ENCODE measurements at places on chromosomes 6 and 20.

DNA sequence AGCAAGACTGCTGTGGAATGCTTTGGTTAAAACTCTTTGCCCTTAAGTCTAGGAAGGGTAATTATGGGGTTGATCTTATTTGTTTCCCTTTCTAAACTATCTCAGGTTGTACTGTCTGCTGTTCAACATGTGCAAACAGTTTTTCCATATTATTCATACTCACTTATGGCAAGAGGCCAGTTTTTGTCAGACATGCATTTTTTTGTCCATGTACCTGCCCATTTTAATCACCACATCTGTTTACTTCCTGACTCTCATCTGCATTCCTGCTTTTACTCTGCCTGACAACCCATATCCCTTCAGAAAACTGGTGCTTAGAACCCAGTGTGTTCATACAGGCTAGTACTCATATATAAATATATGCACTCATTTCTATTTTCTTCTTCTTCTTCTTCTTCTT, 80.3 kb downstream of the LPA start:
- no peak for DNase-seq

GRCh38 chr6:94478133-94479005, 1059.0 kb upstream of the EPHA7 start:
- peak; percentile 60 for DNase-seq

- DNase-seq = peak; percentile 84
Measured at GRCh38 chr6:137570393-137570792, 76.2 kb upstream of the OLIG3 start.

DNA sequence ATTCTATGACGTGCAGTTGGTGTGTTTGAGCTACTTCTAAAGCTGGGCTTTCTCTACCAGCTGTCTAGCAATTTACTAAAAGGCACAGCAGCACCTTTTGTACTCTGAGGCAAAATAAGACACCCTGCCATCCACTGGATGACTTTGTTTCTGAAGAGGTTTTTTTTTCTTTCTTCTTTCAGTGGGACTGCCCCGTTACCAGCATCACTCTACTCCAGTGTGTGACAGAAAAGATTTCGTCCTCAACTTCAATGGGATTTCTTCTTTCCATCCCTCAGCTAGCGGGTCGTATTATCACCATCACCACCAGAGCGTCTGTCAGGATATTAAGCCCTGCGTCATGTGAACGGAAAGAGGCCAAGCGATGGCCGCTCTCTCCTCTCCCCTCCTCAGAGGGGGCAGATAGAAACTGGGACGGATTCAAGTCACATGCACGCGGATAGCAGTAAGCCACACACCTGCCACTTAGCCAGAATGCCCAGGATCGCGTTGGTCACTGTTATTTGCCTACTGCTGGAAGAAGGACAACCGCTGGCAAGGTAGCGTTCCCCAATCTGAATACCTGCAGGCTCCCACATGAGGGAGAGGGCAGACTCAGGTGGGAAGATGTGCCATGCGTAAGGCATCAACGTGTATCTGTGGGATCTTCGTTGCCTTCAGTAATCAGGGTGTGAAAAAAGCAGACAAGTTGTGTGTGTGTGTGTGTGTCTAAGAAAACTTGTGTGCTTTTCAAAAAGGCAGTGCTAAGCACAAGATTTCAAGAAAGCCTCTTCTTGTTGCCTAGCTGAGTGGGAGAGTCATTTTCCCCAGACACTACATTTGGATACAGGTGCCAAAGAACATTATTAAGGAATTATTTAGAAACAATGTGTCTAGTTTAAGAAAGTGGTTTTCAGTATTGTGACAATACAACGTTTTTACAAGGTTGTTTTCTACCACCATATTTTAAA, 5.4 kb downstream of the FOXF2 start:
- no peak for DNase-seq

Measured in NCI-H1105 (cell line).